ENCODE measurements at places on chromosomes 12 and 14.

GRCh38 chr14:75279763-75280290, 1.2 kb downstream of the FOS start:
- DNase-seq: no peak

DNA sequence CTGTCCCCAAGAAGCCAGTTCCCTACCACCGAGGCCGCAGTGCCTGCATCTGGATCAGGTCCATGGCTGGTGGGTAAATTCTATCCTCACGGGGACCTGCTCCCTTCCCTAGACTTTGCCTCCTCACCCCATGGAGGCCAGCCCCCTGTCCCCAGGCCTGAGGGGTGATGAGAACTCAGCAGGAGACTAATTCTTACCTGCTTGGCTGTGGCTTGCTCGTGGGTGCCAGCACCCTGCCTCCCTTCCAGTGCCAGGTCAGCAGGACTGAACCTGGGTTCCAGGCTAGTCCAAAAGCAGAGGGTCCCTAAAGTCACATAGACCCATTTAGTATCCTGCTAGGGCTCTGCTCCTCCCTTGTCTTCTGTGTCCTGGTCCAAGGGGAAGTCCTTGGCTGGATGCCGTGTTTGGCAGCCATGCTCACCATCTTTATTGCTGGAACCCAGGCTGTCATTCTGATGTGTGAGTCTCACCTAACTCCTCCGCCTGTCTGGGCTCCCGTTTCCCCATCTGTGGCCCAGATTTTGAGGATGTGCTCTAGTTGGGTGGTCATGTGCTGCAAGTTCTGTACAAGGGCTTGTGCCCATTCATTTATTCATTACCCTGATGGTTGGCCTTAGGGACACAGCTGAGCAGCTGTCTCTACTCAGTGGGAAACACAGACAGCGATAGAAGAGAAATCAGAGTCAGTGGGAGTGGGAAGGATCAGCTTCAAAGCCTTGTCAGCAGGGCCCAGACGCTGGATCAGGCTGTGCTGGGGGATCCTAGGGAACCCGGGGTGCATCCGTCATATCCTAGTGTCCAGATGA, 949 bp downstream of the PLBD2 start:
- peak; percentile 50 for DNase-seq

GRCh38 chr14:92460916-92461579, 52.5 kb upstream of the RIN3 start:
- peak; percentile 61 for DNase-seq

GRCh38 chr14:100584056-100585031, 2.9 kb downstream of the BEGAIN start:
- no peak for DNase-seq

- DNase-seq: no peak
These were observed 68.9 kb downstream of the KDM2B start for GRCh38 chr12:121511916-121512315.

GRCh38 chr14:55245657-55246268, 25.5 kb upstream of the FBXO34 start:
- peak; percentile 21 for DNase-seq

GRCh38 chr12:92142251-92142926, 3.3 kb downstream of the BTG1 start:
- DNase-seq: no peak

- DNase-seq: peak; percentile 33
These were observed 36.3 kb downstream of the DTX1 start for GRCh38 chr12:113092607-113093408.

GRCh38 chr12:132305560-132305966, 23.8 kb downstream of the GALNT9 start:
- no peak for DNase-seq

- peak; percentile 16 for DNase-seq
These were observed 1072.8 kb upstream of the TMEM132C start for GRCh38 chr12:127194176-127194575.

DNA sequence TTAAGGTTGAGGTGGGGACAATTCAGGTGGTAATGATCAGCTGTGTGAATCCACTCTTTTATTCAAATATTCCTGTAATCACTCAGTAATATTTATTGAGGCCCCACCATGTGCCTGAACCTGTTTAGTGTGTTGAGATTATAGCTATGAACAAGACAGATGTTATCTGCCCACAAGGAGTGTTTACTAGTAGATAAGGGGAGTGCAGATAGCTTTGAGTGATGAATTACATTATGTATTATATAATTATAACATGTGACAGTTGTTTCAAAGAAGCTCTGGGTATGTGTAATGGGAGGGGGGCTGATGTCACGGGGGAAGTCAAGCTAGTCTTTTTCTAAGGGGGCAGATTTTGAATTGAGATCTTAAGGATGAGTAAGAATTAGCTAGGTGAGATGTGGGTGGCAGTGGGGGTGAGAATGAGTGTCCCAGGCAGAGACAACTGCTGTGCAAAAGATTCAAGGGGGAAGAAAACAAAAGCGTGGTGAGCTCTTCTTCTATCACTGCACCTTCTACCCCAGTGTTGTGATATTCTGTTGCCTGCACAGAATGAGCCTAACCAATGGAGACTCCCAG, 21.3 kb upstream of the SRRM4 start:
- no peak for DNase-seq

GRCh38 chr12:97753332-97753731, 290.7 kb downstream of the RMST start:
- no peak for DNase-seq

GRCh38 chr14:43877351-43877960, 629.6 kb downstream of the FSCB start:
- no peak for DNase-seq

GRCh38 chr12:89244536-89244935, 107.8 kb downstream of the DUSP6 start:
- no peak for DNase-seq

Data from Daoy (cell line).